Activated T-helper 1 cell treated with anti-CD3 and anti-CD28 coated beads, Interleukin-12 subunit alpha, Interleukin-12 subunit beta, Interleukin-2, Interleukin-4 antibody, amounts not matched to agents 30 ng/mL and 10 ng/mL and 1 ng/mL, durations not matched to agents 14 hours and 24 hours and 36 hours (primary cell): ENCODE measurements at places on chromosomes 12 and 14. TPM values are rescaled to one million over a fixed set of nuclear protein-coding genes. Genes with fewer than 3 reads are reported as not detected.

TAS2R10 gene
- not detected in 2 replicates for total RNA-seq

CCDC184 gene
- 0.61 and 0.75 TPM in 2 replicates for total RNA-seq

DHH gene
- 0.10 TPM in 1 of 2 replicates, not detected in the other for total RNA-seq

DBX2 gene
- total RNA-seq: not detected in 2 replicates

TFCP2 gene
- total RNA-seq: 49.1 and 49.8 TPM in 2 replicates

DTX1 gene
- 0.29 TPM in 2 replicates for total RNA-seq

ENTPD5 gene
- 10.7 and 12.2 TPM in 2 replicates for total RNA-seq

CLEC9A gene
- not detected in 2 replicates for total RNA-seq

WNT5B gene
- total RNA-seq: 1.1 and 2.0 TPM in 2 replicates

ASB2 gene
- 21.1 and 23.4 TPM in 2 replicates for total RNA-seq

STRAP gene
- total RNA-seq: 147 and 156 TPM in 2 replicates

KITLG gene
- total RNA-seq: not detected in 2 replicates
